ENCODE measurements at places on chromosomes 3 and 15.

DNA sequence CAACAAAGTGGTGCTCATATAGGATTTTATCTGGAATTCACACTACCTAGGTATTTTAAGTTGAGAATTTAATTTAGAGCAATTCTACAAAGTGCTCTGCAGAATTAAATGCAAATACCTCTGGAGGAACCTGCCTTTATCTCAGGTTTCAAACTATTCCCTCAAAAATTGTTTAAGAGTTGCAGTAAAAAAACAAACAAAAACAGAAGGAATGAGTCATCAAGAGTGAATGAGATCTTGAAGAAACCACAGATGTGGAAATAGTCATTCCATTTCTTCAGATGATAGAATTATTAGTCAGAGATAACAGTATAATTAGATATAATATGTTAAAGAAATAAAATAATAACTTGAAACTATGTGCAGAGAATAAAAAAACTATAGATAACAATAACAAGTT is 80.8 kb upstream of the SCN5A start:
- no peak for DNase-seq

GRCh38 chr3:36124118-36124796 is 256.0 kb upstream of the STAC start:
- DNase-seq = no peak

DNA sequence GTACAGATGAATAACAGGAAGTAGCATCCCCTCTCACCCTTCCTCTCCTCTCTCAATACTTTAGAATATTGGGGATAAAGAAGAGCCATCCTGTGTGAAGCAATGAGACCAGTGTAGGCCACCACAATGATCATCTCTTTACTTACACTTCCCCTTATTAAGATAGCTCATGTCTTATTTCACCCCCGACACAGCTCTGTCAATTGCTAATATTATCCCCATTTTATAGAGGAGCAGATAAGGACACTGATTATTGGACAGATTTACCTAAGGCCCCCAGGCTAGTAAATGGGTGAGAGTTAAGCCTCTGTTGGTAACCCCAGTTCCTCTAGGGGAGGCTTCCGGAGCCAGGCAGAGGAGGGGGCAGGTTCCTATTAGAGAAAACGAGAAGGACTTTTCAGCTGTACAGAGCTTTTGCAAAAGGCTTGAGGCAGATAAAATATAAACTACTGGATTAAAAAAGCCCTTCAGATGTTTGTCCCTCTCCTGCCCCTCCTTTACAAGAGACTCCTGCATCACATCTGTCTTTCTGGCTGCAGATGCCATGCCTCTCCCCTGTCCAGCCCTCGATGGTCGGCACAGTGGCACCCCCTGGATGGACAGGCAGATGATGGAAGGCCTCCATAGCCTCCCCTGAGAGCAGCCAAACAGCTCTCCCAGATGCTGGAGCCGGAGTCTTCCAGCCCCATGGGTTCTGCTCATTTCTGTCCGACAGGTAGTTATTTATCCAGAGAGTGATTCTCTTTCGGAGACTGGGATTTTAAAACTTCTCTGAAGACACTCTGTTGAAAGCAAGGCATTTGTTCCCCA is 49.4 kb upstream of the LCTL start:
- no peak for DNase-seq

DNA sequence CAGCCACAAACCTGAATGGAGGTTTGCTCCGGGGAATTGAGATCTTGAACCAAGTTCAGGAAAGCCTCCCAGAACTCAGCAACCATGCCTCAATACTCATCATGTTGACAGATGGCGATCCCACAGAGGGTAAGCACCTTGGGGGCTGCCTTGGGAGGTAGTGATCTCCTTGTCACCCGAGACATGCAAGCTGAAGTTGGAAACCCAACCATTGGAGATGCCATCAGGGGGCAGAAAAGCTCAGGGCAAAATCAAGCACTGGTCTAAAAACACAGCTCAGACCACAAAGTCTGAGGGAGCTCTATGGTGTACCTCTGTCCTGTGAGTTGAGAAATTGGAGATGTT is 5.8 kb downstream of the ITIH1 start:
- DNase-seq = no peak

GRCh38 chr15:73568564-73569280 is 64.5 kb downstream of the NPTN start:
- DNase-seq = no peak

GRCh38 chr15:46442184-46442583 is 807.4 kb downstream of the SQOR start:
- DNase-seq = no peak

- no peak for DNase-seq
Measured at GRCh38 chr3:1091286-1091685, 1.5 kb upstream of the CNTN6 start.

GRCh38 chr3:154864947-154865346 is 215.2 kb upstream of the MME start:
- no peak for DNase-seq

DNA sequence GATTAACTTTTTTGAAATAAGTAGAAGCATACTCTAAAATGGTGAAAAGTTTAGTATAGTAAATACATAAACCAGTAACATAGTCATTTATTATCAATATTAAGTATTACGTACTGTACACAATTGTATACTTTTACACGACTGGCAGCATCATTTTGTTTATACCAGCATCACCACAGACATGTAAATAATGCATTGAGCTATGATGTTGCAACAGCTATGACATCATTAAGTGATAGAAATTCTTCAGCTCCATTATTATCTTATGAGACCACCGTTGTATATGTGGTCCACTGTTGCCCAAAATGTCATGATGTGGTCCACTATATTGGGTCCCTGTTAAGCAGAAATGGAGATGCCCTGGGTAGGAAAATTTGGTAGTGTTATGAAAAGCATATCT is 51.3 kb downstream of the DRD3 start:
- no peak for DNase-seq

Data from T-helper 9 cell (primary cell).